ENCODE measurements at places on chromosomes 4 and X.

GRCh38 chr4:171847751-171848150 lies 34.5 kb downstream of the GALNTL6 start:
- no peak for DNase-seq

DNA sequence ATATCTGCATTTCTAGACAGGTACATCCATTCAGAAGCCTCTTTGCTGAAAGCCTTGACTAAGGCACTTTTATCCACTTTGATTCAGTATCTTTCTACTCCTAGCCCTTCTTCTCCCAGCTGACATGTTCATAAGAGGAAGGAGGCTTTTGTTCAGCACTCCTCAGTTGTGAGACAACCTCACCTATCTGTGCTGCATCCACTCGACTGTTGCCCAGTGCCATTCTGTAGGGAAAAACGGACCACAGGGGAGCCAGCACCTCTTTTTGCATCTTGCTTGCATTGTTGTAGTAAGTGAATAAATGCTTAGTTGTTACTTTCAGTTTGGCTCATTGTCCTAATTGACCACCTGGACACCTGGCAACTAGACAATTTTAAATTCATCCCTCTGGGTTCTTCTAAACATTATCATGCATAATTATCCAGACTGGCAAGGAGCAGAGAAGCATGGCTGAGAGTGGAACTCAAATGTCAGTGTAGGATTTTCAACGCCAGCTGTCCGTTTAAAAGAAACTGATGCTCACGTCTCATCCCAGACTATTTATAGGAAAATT lies 83.8 kb upstream of the BOD1L1 start:
- no peak for DNase-seq

- no peak for DNase-seq
These were observed 877 bp upstream of the SLC16A2 start for GRCh38 chrX:74420196-74421035.

DNA sequence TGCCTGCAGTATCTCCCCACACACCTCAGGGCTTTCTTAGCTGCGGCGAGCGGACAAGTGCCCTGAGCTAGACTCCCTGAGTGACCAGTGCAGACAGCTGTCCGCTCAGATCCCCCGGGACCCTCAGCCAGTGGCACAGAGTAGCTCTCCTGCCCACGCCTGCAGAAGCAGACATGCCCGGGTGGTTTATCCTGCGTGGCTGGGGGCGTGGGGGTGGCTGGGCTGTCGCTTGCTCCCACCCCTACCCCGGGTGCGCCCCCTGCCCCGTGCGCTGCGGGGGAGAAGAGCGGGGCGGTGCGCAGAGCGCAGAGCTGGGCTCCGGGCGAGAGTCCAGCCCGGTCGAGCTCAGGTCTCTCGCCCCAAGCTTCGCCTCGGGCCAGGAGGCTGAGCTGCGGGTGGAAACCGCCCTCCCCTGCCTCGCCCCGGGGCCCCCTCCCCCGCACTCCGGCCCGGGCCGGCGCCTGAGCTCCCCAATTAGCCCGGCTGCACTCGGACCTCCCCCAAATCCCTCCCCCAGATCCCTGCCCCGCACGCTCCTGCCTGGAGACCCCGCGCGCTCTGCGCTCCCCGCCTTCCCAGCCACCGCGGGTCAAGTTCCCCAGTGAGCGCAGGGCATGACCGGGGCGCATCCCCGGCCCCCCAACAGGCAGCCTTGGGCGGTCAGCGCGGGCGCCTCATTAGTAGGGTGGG lies 11.7 kb upstream of the SHOX start:
- no peak for DNase-seq

GRCh38 chrX:63686878-63687714 lies 97.9 kb downstream of the ARHGEF9 start:
- DNase-seq = peak; percentile 3

DNA sequence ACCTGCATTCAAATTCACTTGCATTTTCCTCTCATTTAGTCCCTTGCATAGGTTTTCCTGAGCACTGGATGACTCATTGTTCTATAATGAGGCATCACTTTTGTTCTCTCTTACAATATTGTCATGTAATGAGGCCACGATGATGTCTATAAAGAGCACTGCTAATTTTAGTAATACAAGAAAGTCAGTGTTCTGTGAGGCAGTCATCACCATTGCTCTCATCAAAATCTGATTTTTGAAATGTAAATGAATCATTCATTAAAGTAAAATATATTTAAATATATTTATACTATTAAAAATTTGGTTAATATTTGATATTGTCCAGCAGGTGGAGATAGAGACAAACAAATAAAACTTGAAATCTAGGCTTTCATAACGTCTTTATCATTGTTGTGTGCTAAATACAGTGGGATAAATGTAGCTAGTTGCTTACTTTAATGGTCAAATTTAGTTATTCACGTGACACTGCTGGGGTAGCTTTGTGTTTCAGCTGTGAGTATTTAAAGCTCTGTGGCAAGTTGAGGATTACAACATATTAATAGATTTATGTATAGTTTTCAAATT lies 15.4 kb downstream of the HMGB2 start:
- no peak for DNase-seq

DNA sequence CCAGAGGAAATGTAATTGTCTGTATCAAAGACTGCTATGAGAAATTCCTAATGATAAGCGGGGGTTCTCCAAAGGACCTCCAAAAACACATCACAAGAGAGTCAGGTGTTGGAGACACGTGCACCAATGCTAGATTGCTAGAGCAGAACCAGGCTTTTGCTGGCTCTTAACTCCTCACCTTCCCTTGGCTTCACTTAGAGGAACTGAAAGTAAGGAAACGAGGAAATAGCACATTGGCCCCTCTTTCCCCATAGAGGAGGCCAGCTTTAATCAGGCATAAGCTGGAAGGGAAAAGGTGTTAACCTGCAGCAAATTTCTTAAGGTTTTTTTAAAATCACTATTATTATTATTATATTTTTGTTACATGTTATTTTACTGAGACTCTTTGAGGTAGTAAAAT lies 13.6 kb downstream of the OTC start:
- no peak for DNase-seq
